ENCODE measurements at places on chromosomes 2 and 18. TPM values are rescaled to one million over a fixed set of nuclear protein-coding genes. Genes with fewer than 3 reads are reported as not detected.
A peak's percentile ranks its signal among the peaks of the same experiment; 100 is the strongest.

- H3K27ac ChIP-seq = no peak overlapping the region
- H3K4me1 ChIP-seq = peaks cover 10% of the 10 kb centered on the region
- no peak overlapping the region for H3K4me3 ChIP-seq
These were observed 28.9 kb upstream of the ACTR2 start for GRCh38 chr2:65198737-65199136.

DNA sequence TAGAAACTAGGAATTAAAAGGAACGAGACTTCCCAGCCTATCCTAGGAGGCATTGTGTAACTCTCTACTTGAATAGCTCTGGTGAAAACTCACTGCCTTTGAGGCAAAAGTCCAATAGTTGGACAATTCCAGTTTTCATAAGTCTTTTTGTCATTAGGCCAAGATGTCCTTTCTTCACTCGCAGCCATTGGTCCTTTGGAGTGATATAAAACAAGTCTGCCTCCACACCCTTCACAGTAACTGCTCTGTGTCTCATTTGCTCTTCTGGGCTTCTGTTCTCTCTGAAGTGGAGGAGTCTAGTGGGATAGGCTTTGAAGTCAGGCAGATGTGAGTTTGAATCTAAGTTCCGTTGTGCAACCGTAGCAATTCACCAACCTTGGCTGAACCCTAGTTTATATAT is 28.2 kb downstream of the ANTXR1 start:
- no peak overlapping the region for H3K27ac ChIP-seq
- H3K4me1 ChIP-seq = peaks cover 7% of the 10 kb centered on the region
- DNase-seq = no peak
- H3K27me3 ChIP-seq = no peaks in the 10 kb centered on the region

GRCh38 chr2:136917411-136917881 is 152.1 kb downstream of the THSD7B start:
- no peaks in the 10 kb centered on the region for H3K36me3 ChIP-seq
- no peak overlapping the region for H3K4me3 ChIP-seq
- H3K27ac ChIP-seq = no peak overlapping the region

DNA sequence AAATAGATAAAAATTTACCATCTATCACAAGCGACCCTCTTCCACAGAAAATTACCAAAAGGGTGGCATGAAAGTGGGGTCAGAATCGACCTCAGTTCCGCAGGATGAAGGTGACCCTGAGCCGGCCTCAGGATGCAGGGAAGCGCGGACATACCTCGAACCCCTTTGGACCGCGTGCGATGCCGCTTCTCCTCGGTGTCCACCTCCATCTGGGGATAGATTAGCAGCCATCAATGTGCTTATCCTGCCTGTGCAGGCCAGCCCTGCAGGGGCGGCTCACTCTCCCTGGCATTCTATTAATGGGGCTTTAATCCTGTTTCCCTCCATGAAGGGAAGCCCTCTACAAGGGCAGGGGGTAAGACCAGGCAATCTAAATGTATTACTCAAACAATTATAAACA is 235.3 kb upstream of the PXDN start:
- no peaks in the 10 kb centered on the region for H3K27me3 ChIP-seq
- H3K36me3 ChIP-seq = no peaks in the 10 kb centered on the region
- no peak overlapping the region for H3K4me3 ChIP-seq

GRCh38 chr18:4232656-4233055 is 222.5 kb downstream of the DLGAP1 start:
- no peak for DNase-seq
- no peak overlapping the region for H3K27ac ChIP-seq
- no peaks in the 10 kb centered on the region for H3K27me3 ChIP-seq
- no peaks in the 10 kb centered on the region for H3K4me1 ChIP-seq
- no peak overlapping the region for H3K4me3 ChIP-seq

GRCh38 chr18:75088622-75089211 is 120.2 kb downstream of the PTGR3 start:
- H3K4me3 ChIP-seq = no peak overlapping the region
- DNase-seq = peak; percentile 48
- no peaks in the 10 kb centered on the region for H3K27me3 ChIP-seq
- H3K27ac ChIP-seq = no peak overlapping the region
- H3K4me1 ChIP-seq = no peaks in the 10 kb centered on the region

DNA sequence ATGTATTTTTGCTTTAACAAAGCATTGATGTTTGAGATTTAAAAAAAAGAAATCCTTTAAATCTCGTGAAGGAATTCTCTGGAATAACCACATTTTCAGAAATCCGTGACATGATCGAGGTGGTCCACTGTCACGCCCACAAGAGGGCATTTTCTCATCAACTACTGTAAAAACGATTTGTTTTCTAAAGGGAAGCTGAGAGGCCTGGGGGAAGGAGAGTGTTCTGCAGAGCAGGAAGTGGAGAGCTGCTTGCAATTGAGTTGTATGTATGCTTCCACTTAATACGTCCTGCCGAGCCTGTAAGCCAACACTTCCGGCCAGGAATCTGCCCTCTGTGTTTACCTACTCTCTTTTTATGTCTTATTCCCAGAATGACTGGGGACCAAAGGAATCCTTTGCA is 19.4 kb downstream of the KLHL29 start:
- H3K4me1 ChIP-seq = peaks cover 12% of the 10 kb centered on the region
- H3K27me3 ChIP-seq = no peaks in the 10 kb centered on the region
- no peak for DNase-seq
- H3K36me3 ChIP-seq = no peaks in the 10 kb centered on the region
- H3K4me3 ChIP-seq = no peak overlapping the region

- peak overlapping the region; percentile 88 for H3K4me3 ChIP-seq
- peaks cover 34% of the 10 kb centered on the region for H3K4me1 ChIP-seq
- H3K27ac ChIP-seq = peak overlapping the region; percentile 90
- DNase-seq = no peak
These were observed 476 bp downstream of the STRN start for GRCh38 chr2:36965751-36966369.

- no peaks in the 10 kb centered on the region for H3K27me3 ChIP-seq
- DNase-seq = no peak
- H3K4me3 ChIP-seq = no peak overlapping the region
- H3K27ac ChIP-seq = no peak overlapping the region
These were observed 15.0 kb upstream of the BMPR2 start for GRCh38 chr2:202361108-202361507.

- H3K27ac ChIP-seq = peak overlapping the region; percentile 71
- DNase-seq = no peak
- H3K4me1 ChIP-seq = peaks cover 33% of the 10 kb centered on the region
- no peaks in the 10 kb centered on the region for H3K36me3 ChIP-seq
- no peak overlapping the region for H3K4me3 ChIP-seq
These were observed 11.9 kb downstream of the BCL2 start for GRCh38 chr18:63307551-63308200.

DNA sequence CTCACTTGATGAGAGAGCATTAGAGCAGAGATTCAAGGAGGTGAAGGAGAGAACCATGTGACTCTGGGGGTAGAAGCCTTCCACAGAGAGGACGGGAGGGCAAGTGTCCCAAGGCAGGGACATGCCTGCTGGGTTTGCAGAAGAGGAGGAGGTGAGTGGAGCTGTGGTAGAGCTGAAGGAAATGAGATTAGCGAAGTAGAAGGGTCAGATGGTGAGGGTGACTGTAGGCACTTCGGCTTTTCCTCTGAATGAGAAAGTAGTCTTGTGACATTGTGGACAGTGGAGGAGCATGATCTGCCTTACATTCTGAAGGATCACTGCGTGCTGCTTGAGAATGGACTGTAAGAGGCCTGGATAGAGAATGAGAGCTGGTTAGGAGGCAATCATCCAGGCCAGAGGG is 126.0 kb downstream of the NXPH2 start:
- DNase-seq = no peak
- H3K27me3 ChIP-seq = no peaks in the 10 kb centered on the region

DNA sequence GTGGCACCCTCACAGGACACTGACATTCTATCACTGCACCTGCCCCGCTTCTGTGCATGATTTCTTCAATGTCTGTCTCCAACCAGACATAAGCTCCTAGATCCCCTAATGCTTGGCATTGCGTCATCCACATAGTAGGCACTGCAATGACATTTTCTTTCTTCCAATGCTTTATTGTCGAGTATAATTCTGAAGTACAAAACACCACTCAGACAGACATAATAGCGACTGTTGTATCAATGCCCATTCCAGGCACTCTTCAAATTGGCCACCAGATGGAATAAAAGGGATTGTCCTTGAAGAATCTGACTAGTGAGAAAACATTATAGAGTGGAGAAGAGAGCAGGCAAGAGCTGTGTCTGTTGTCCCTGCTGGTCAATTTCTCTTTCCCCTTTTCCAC is 89.0 kb downstream of the LPIN1 start:
- no peaks in the 10 kb centered on the region for H3K27me3 ChIP-seq
- DNase-seq = no peak
- H3K4me1 ChIP-seq = no peaks in the 10 kb centered on the region
- H3K36me3 ChIP-seq = no peaks in the 10 kb centered on the region
- no peak overlapping the region for H3K4me3 ChIP-seq

DNA sequence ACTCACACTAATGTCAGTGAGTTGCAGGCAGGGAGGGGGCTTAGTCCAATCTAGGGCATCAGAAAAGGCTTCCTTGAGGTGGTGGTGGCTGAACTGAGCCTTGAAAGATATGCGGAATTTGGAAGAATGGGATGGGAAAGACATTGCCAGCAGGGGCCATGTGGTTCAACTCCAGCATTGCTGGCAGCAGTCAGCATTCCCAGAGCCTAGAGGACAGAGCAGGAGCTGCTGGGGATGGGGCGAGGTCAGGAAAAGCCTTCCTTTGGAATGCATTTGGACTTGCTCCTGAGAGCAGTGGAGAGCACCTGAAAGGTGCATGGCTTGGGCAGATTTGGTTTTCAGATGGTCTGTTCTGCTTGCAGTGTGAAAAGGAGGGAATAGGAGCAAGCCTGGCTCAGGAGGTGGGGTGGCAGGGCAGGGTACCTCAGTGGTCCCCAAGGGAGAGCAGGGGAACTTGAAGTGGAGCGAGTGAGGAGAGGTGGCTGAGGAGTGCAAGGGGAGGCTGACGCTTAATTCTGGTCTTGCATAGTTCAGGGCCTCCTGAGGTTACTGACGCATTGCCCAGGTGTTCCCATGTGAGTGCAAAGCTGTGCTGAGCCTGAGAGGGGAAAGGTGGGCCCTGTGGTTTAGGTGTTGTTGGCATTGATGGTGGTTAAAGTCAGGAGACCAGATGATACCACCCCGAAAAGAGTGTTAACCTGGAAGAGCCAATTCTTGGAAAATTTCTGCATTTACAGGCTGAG is 112.1 kb upstream of the MGAT5 start:
- H3K27ac ChIP-seq = peak overlapping the region; percentile 81
- DNase-seq = no peak
- no peaks in the 10 kb centered on the region for H3K4me1 ChIP-seq
- no peaks in the 10 kb centered on the region for H3K36me3 ChIP-seq
- H3K27me3 ChIP-seq = no peaks in the 10 kb centered on the region

- H3K27me3 ChIP-seq = no peaks in the 10 kb centered on the region
- H3K27ac ChIP-seq = no peak overlapping the region
- H3K4me1 ChIP-seq = no peaks in the 10 kb centered on the region
These were observed 434.4 kb downstream of the TNS1 start for GRCh38 chr2:217568289-217568971.

GRCh38 chr2:221467610-221468009 is 104.5 kb downstream of the EPHA4 start:
- peaks cover 17% of the 10 kb centered on the region for H3K4me1 ChIP-seq
- no peak for DNase-seq
- H3K4me3 ChIP-seq = no peak overlapping the region
- H3K36me3 ChIP-seq = no peaks in the 10 kb centered on the region
- H3K27ac ChIP-seq = peak overlapping the region; percentile 46

DNA sequence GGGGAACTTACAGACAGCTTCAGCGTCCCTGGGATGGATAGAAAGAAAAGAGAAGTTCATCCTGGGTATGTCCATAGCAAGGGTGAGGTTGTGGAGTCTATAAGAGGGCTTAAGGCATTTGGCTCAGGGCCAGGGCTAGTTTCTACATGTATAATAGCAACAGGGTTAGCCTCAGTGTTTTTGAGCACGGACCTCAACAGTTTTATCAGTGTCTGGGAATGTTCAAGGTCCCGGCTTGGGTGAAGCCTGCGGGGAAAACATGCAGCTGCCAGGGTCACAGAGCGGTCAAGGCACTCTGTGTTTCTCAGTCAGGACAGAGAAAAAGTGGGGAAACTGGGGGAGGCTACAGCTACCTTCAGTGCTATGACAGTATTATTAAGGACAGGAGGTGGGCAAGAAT is 427.7 kb upstream of the HS6ST1 start:
- no peak overlapping the region for H3K27ac ChIP-seq
- no peak overlapping the region for H3K4me3 ChIP-seq
- H3K27me3 ChIP-seq = no peaks in the 10 kb centered on the region
- H3K36me3 ChIP-seq = no peaks in the 10 kb centered on the region
- H3K4me1 ChIP-seq = no peaks in the 10 kb centered on the region
- DNase-seq = peak; percentile 65

- no peak overlapping the region for H3K27ac ChIP-seq
- DNase-seq = no peak
- H3K27me3 ChIP-seq = no peaks in the 10 kb centered on the region
- no peaks in the 10 kb centered on the region for H3K4me1 ChIP-seq
These were observed 37.8 kb upstream of the ITPRID2 start for GRCh38 chr2:181853696-181854095.

- DNase-seq = no peak
- no peaks in the 10 kb centered on the region for H3K27me3 ChIP-seq
- no peaks in the 10 kb centered on the region for H3K36me3 ChIP-seq
- no peak overlapping the region for H3K27ac ChIP-seq
- no peaks in the 10 kb centered on the region for H3K4me1 ChIP-seq
- no peak overlapping the region for H3K4me3 ChIP-seq
These were observed 161.7 kb upstream of the LMAN1 start for GRCh38 chr18:59520562-59521355.

GRCh38 chr2:191167766-191168165 is 17.0 kb upstream of the STAT4 start:
- DNase-seq = no peak
- H3K4me1 ChIP-seq = peaks cover 53% of the 10 kb centered on the region
- no peak overlapping the region for H3K4me3 ChIP-seq
- no peaks in the 10 kb centered on the region for H3K36me3 ChIP-seq

- H3K27me3 ChIP-seq = no peaks in the 10 kb centered on the region
- H3K4me3 ChIP-seq = no peak overlapping the region
- no peak for DNase-seq
- no peak overlapping the region for H3K27ac ChIP-seq
These were observed 453.4 kb upstream of the SLC14A2 start for GRCh38 chr18:45161850-45162249.

GRCh38 chr2:210994104-210994503 is 437.7 kb downstream of the CPS1 start:
- H3K4me3 ChIP-seq = no peak overlapping the region
- DNase-seq = no peak
- H3K36me3 ChIP-seq = no peaks in the 10 kb centered on the region
- H3K27me3 ChIP-seq = no peaks in the 10 kb centered on the region
- no peak overlapping the region for H3K27ac ChIP-seq

Gene TIA1
- total RNA-seq = 28.9 TPM

Gene PCARE
- 2.2 TPM for total RNA-seq

Gene CCDC74B
- total RNA-seq = 2.5 TPM

Gene NAT8
- not detected for total RNA-seq

Gene FABP1
- not detected for total RNA-seq

Gene WDR12
- total RNA-seq = 15.9 TPM

Gene HRH4
- not detected for total RNA-seq

Gene REG1B
- not detected for total RNA-seq

All from right atrium auricular region (tissue), 2 donors.